H9 (cell line): ENCODE measurements at places on chromosomes 11 and 22. TPM values are rescaled to one million over a fixed set of nuclear protein-coding genes. Genes with fewer than 3 reads are reported as not detected.

The TMPRSS5 gene
- 0.37 and 0.81 TPM in 2 replicates for total RNA-seq

The MED15 gene
- total RNA-seq = 46.0 and 47.4 TPM in 2 replicates

The ACR gene
- total RNA-seq = 0.35 TPM in 1 of 2 replicates, not detected in the other

The ZNRF3 gene
- 20.5 and 20.6 TPM in 2 replicates for total RNA-seq

The XKR3 gene
- 0.22 TPM in 1 of 2 replicates, not detected in the other for total RNA-seq

The C2CD2L gene
- 5.5 and 5.6 TPM in 2 replicates for total RNA-seq

The MEI1 gene
- total RNA-seq = 0.20 TPM in 1 of 2 replicates, not detected in the other

The DEPDC7 gene
- 4.4 TPM in 2 replicates for total RNA-seq

The INS gene
- not detected in 2 replicates for total RNA-seq

The DEUP1 gene
- total RNA-seq = 0.22 TPM in 1 of 2 replicates, not detected in the other

The DDTL gene
- total RNA-seq = not detected in 2 replicates

The ADM2 gene
- total RNA-seq = 11.4 and 11.9 TPM in 2 replicates

The GTSE1 gene
- 40.6 and 42.6 TPM in 2 replicates for total RNA-seq

The CARNS1 gene
- 0.88 and 1.1 TPM in 2 replicates for total RNA-seq

The FJX1 gene
- total RNA-seq = 11.5 and 14.4 TPM in 2 replicates

The MS4A6A gene
- total RNA-seq = not detected in 2 replicates

The CTSW gene
- total RNA-seq = not detected in 2 replicates

The BDNF gene
- total RNA-seq = 2.6 and 2.7 TPM in 2 replicates

The HDAC10 gene
- 41.1 and 45.0 TPM in 2 replicates for total RNA-seq

The C11orf87 gene
- total RNA-seq = 0.11 TPM in 2 replicates

The TRIM49 gene
- not detected in 2 replicates for total RNA-seq

The CD248 gene
- 1.3 and 1.5 TPM in 2 replicates for total RNA-seq

The RASL10A gene
- 0.90 and 0.92 TPM in 2 replicates for total RNA-seq

The SLC5A12 gene
- total RNA-seq = 2.7 and 3.2 TPM in 2 replicates

The GAL3ST1 gene
- total RNA-seq = 5.1 TPM in 2 replicates

The BTG4 gene
- total RNA-seq = not detected in 2 replicates

The OR6A2 gene
- total RNA-seq = 0.33 and 0.35 TPM in 2 replicates

The SPI1 gene
- total RNA-seq = not detected in 2 replicates

The KRTAP5-1 gene
- total RNA-seq = not detected in 2 replicates

The ISX gene
- not detected in 2 replicates for total RNA-seq

The CDC42BPG gene
- total RNA-seq = 24.2 and 24.9 TPM in 2 replicates

The ADAMTS8 gene
- total RNA-seq = 4.9 and 5.0 TPM in 2 replicates

The FAM181B gene
- total RNA-seq = 0.13 and 0.44 TPM in 2 replicates

The MSANTD4 gene
- total RNA-seq = 17.5 and 18.9 TPM in 2 replicates

The LYVE1 gene
- not detected in 2 replicates for total RNA-seq
